ENCODE measurements at places on chromosomes 3 and 15.

DNA sequence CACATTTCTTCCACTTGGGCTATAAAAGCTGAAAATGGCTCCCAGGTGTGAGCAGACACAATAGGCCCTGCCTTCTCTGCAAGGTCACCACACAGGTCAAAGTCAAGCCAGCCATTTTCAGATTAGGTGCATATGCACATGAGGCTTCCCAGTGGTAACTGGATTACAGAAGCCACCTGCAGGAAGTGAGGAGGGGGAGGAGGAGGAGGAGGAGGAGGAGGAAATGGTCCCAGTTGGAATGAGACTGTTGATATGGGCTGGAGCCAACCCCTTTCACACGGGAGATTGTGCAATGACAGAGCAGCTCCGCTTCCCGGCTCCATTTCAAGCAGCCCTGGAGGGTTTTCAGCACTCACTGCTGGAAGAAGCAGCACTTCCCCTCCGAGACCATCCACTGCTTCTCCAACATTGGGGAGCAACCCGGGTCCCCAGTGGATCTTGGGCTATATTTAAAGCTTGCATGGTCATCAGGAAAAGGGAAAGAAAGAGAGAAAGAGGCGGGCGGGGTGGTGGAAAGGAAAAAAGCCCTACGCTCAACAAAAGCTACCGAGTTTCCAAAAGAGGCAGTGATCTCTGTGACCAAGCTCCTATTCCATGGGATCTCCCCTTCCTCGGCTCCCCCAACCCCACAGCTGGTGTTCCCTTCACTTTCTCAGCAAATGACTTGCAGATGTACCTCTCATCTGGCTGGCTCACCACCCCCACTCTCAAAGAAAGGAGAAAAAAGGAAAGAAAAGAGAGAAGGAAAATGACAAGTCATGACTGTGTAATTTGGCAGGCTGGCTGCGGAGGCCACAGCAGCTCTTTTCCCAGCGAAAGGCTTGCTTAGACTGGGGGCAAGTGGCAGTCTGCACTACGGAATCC is 58.3 kb downstream of the LRIG1 start:
- peak; percentile 82 for DNase-seq

- DNase-seq, result no peak
Observed at GRCh38 chr15:68441045-68441743, 9.2 kb upstream of the ITGA11 start.

GRCh38 chr15:75063889-75064288 is 40.5 kb downstream of the PPCDC start:
- no peak for DNase-seq

- no peak for DNase-seq
Observed at GRCh38 chr15:85743392-85744055, 51.2 kb downstream of the KLHL25 start.

DNA sequence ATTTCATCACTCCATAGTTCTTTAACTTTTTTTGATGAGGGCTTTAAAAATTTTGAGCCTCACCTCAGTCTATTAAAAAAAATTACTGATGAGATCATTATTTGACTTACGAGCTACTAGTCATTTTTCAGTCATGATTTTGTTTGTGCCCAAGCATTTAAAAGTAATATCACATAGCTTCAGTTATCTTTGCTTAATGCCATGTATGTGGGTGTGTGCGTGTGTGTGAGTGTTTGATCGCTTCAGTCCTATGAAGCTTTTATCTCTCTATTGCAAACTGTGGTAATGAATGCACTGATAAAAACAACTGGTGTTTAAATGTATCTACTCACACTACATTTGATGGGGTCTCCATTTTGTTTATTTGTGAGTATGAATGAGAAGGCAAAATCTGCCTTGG is 49.8 kb downstream of the RSRC1 start:
- no peak for DNase-seq

DNA sequence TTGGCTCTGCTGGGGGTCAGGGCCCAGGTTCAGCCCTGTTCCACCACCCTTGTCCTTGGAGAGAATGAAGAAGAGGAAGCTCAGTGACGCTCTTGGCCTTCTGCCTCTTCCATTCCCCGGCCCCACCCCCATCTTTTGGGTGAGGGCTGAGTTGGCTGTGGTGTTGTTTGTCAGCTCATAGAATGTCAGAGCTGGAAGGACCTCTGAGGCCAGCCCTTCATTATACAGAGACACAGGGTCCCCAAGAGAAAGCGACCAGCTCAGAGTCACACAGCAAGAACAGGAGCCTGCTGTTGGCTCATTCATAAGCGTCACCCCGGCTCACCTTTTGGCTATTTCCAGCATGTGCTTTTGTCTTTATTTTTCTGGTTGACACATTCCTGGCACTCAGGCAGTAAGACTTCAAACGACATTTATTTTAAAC is 68.2 kb downstream of the AAGAB start:
- no peak for DNase-seq

GRCh38 chr15:76058714-76059319 is 968 bp upstream of the TMEM266 start:
- DNase-seq, result no peak

- DNase-seq, result no peak
Observed at GRCh38 chr3:122392868-122393844, 9.2 kb downstream of the FAM162A start.

DNA sequence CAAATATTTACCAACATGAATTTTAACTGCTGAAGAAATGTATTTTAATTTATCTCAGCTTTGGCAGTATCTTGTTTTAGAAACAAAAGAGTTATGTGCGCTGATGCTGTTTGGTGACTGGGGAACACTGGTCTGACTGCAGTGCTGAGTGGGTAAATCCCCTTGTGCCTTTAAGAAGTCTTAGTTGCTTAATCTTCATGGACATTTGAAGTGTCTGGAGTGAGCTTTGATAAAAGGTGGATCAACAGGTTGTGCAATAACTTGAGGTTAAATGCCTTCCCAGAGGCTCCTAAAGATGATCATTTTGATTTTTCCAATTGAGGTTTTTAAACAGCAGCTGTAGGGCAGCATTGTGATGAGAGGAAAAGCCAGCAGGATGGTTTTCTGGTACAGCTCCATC is 68.7 kb downstream of the TP63 start:
- DNase-seq, result no peak

DNA sequence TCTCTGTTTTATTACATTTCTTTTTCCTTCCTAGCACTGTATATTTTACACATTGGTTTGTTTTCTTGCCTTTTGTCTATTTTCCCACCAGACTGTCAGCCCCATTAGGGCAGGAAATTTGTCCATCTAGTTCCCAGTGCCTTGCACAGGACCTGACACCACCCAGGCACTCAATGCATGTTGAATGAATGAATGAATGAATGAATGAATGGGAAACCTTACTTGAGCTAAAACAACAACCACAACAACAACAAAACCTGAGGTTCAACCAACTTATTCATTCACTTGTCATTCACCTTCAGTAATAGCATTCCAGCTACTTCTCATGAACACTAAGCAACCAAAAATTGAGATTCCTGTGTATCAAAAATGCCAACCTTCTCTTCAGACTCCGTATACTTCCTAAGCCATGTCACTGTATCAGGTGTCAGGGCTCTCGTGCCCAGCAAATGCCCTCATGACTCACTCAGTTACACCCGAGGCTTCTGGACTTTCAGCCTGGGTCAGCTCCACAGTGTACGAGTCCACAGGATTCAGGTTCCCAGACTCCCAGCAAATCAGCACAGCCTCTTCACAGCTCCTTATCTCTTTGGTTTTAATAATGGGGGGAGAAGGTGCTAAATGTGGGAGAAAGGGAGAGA is 37.3 kb downstream of the FSD2 start:
- no peak for DNase-seq

DNA sequence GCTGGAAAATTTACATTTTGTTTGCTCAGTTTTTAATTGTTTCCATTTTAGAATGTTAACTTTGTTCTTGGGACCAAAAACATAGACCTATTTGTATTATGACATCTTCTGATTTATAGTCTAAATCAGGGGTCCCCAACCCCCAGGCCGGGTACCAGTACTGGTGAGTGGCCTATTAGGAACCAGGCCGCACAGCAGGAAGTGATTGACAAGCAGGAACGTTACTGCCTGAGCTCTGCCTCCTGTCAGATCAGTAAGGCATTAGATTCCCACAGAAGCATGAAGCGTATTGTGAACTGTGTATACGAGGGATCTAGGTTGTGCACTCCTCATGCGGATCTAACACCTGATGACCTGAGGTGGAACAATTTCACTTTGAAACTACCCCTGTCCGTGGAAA is 51.9 kb downstream of the GHSR start:
- no peak for DNase-seq

DNA sequence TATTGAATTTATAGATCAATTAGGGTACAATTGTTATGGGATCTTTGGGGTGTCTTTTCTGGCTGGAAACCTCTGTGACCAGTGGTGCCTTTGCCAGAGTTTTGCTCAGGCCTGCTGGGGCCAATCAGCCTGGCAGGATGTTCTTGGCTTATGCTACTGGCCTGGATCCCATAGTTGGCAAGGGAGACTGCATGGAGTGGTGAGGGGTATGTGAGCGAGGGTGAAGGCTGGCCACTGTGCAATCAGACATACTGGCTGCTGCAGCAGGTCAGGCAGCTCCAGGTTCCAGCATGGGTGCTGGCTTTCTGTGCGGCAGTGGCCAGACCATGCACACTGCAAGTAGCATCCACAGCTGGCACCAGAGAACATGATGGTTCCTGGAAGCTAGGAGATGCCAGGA is 1053.2 kb upstream of the GBE1 start:
- no peak for DNase-seq

DNA sequence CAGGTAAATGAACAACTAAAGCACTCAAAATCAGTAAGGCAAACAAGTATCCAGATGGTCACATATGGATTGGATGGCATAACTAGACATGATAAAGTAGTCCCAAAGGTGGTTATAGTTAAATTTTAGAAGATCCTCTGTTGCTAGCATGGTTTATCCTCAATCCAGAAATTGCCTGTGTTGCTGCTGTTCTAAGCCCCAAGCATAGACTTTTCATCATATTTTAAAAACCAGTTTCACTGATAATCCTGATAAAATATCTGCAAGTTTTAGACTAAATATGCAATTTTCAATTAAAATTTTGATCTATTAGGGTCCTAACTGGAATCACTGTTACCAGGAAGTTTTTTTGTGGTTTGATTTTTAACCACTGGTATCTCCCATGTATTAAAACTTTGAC is 35.4 kb downstream of the MBNL1 start:
- DNase-seq, result no peak

DNA sequence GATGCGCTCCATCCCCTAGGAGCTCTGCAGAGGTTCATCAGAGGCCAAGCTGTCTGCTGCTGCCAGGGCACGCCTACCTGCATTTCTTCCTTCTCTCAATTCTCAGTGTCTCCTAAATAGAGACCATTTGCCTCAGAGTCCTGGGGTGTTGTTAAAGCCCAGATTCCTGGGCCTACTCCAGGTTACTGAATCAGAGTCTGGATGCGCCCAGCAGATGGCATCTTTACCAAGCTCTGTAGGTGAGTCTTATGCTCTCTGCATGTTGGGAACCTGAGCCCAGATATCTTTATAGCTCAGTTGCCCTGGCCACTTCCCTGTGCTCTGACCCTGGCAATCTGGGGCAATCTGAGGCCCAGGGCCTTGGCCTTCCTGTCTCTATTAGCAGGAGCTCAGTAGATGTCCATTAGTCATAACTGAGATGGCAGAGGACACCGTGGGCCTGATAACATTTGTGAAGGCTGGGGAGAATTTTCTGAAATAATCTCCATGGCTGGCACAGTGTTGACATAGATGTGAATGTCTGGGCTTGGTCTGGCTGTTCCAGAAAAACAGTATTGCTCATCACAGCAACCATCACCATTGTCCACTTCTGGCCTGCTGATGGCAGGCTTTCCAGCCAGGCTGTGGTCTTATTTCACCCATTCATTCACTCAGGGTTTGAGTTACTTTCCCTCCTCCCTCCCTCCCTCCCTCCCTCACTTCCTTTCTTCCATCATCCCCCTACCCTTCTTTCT is 13.3 kb upstream of the RBP1 start:
- DNase-seq, result no peak

GRCh38 chr3:73624017-73624820 is 522 bp downstream of the PDZRN3 start:
- no peak for DNase-seq

- no peak for DNase-seq
Observed at GRCh38 chr3:184467171-184467570, 87.3 kb downstream of the CHRD start.

DNA sequence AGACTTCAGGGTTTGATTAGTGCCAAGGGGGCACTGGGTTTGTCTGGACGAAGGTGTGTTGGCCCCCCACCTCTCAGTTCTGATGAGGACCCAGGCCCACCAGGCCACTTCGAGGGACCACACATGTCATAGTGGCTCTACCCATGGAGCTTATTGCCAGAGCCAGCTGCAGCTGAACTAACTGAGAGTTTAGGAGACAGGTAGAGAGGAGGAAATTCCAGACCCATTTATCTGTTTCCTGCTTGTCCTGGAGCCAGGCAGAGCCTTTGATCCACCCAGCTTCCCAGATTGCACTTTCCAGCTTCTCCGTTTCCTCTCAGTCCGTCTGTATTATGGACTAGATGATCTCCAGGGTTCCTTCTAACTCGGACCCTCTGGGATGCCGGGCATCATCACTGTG is 20.9 kb downstream of the SLC24A1 start:
- no peak for DNase-seq

GRCh38 chr15:98428253-98428989 is 219.9 kb upstream of the IGF1R start:
- no peak for DNase-seq

GRCh38 chr3:107579371-107579770 is 56.6 kb downstream of the BBX start:
- DNase-seq, result no peak

- no peak for DNase-seq
Observed at GRCh38 chr3:178844916-178845315, 226.7 kb downstream of the ZMAT3 start.

DNA sequence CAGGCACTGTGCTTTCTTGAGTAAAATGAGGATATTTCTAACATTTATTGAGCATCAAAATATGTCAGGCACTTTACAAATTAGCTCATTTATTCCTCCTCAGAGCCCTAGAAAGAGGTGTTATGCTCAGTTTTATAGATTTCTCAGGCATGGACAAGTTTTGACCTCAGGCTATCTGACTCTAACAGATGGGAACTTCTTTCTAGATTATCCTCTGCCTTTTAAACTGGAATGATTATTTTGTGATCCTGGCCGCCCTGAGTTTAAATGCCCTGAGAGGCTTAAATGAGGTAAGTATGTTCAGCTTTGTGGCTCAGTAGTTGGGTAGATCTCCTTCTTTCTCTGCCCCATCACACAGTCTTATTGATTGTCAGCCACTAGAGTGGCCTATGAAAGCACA is 32.3 kb upstream of the ATP1B3 start:
- no peak for DNase-seq

GRCh38 chr3:34727700-34728099 is 911.6 kb upstream of the ARPP21 start:
- peak; percentile 44 for DNase-seq

GRCh38 chr3:135100366-135100765 is 305.3 kb downstream of the EPHB1 start:
- DNase-seq, result no peak

Measured in LNCaP clone FGC (cell line).